ENCODE measurements at places on chromosomes 11 and 22.

GRCh38 chr11:41118521-41118920 is 340.9 kb downstream of the LRRC4C start:
- no peak for DNase-seq

- DNase-seq: no peak
Measured at GRCh38 chr11:105490333-105490732, 119.5 kb upstream of the GRIA4 start.

DNA sequence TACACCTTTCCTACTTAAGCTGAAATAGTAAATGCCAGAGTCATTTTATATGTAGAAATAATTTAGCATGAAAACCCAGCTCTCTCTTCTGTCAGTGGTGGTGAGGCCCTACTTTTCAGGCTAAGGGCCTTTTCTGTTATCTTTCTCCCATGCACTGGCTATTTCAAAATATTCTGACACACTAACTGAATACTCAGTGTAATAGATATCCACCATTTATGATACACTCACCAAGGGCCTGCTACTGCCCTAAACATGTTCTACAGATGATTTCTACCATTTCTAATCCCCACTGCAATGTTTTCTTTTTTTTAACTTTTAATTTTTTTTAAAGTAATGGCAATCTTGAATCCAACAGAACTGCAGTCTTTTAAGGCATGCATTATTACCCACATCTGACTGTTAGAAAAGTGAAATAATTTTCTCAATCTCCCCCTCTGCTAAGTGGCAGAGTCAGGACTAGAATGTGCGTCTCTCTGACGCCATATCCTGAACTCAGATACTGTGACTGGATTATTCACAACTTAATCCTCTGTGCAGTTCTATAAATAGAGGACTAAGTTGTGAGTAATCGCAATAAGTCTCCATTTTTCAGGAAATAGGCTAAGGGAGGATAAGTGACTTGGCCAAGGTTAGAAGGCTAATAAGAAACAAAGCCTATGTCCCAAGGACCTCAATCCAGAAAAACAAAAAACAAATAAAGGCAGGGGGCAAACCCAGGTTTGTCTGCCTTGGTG is 44.0 kb downstream of the GRAMD1B start:
- no peak for DNase-seq

DNA sequence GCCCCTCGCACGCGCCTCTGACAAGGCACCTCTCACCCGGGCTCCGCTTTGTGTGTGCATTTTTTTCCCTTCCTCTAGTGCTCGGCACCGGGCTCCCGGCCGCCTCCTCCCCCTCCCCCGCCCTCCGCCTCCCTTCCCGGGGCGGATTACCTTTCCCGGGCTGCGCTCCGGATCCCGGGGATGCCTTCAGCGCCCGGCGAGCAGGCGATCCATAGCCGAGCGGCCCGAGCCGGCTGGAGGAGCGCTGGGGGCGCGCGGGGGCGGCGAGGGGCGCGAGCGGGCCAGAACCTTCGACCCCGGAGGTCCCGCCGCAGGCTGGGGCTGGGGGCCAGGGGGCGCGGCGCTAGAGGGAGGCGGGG is 282 bp downstream of the MPPED2 start:
- no peak for DNase-seq

- no peak for DNase-seq
Measured at GRCh38 chr11:112613051-112613972, 347.9 kb upstream of the NCAM1 start.

- DNase-seq: no peak
Measured at GRCh38 chr11:86043765-86044503, 24.9 kb downstream of the PICALM start.

- no peak for DNase-seq
Measured at GRCh38 chr11:60500276-60500910, 7.8 kb downstream of the MS4A12 start.

DNA sequence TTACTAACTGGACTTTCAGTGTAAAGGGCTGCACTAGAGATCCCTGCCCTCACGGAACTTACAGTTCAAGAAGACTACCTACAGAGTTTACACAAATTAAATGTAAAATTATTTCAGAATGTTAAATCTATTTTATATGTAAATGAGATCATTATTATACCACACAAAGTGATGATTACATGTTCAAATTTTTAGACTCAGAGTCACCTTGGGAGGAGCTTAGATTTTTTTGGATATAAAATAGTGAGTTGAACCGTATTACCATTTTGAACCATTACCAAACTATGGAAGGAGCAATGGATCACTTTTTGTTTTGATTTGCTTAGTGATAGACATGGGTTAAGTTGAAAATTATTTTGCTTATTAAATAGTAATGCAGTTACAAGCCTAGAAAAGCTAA is 1.6 kb downstream of the IPO7 start:
- DNase-seq: no peak

- no peak for DNase-seq
Measured at GRCh38 chr22:35444685-35445399, 44.9 kb downstream of the MCM5 start.
